ENCODE measurements at places on chromosomes 2 and 18. TPM values are rescaled to one million over a fixed set of nuclear protein-coding genes. Genes with fewer than 3 reads are reported as not detected.

Gene SLC23A3
- total RNA-seq: 0.64 TPM

Gene SERPINE2
- total RNA-seq: 26.6 TPM

Gene GLI2
- total RNA-seq: 4.1 TPM

Gene TMEM37
- 1.0 TPM for total RNA-seq

Gene ABCG8
- not detected for total RNA-seq

Gene GPR45
- total RNA-seq: not detected

DNA sequence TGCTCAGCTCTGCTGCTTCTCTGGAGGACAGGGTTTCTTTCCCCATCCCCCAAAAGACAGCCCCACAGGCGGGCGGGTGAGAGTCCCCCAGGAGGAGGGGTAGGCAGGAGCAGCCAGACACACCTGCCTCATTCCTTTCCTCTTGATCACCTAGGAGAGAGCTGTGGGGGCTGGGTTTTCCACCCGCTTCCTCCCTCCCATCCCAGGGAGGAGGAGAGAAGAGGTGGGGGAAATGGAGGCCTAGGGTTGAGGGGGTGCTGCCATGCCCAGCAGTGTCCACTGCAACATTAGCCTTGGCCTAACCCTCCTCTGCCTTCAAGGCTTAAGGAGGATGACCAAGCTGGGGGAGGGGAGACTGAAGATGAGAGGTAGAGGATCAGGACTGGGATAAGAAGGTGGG lies 14.7 kb downstream of the WNT10A start:
- DNase-seq: no peak

DNA sequence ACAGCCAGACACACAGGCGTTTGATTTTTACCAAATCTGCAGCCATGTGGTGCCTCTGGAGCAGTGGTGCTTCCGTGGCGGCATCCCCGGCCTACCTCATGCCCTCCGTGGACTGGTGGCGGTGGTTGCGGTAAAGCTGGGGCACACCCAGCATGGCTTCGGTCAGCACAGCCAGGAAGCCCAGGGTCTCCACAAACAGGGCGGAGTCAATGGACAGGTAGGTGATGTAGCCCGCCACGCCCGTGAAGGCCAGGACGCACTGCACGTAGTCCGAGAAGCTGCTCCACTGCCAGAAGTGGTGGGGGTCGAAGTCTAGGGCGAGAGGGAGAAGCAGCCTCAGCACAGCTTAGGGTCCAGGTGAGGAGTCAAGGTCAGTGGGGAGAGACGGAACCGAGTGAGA lies 32.4 kb downstream of the SLC66A2 start:
- DNase-seq: no peak

DNA sequence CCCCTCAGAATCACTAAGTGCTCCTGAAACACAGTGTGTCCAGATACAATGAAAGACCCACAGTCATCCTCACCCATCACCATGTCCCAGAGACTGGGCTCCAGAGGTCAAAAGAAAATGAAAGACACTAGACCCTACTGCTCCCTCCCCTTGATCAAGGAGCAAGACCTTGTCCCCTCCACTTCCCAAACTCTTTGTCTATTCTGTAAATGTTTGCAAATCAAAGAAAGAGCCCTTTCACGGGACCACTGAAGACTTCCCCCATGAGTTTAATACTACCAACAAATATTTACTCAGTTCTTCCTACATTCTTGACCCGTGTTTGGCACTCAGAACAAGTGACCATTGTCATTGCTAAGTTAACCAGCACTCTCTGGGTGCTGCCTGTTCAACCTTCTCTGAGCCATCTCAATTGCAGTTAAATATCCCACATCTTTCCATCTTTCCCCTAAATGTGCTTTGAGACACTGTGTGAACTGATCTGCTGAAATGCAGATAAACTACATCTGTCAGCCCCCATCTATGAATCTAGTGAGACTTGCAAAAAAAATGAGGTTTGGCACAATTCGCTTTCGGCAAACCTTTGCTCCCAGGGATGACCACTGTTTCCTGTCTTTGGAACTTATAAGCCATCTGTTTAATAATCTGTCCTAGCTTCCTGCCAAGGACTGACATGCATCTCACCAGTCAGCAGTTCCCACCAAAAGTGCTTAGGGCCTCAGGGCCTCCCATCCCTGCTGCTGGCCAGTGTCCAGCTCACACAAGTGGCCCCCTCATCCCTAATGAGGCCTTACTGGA lies 170.3 kb downstream of the GFPT1 start:
- peak; percentile 45 for DNase-seq

GRCh38 chr18:8329186-8329771 lies 280.0 kb upstream of the RAB12 start:
- no peak for DNase-seq

DNA sequence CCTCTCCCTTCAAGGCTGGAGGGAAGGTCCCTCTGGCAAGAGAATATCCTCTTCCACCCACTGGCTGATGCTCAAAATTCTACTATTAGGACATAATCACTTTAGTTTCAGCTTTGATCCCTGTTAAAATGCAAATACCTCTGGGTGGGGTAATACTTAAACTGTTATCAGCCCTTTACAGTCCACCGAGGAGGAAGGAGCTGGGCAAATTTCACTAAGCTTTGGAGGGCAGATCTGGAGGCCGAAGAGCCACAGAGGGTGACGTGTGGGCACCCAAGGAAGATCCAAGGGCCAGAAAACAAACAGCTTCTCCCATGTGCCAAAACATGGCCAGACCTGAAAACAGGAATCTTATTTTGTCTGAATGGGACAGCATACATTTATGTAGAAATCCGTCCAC lies 74.6 kb upstream of the BCL11A start:
- DNase-seq: no peak

DNA sequence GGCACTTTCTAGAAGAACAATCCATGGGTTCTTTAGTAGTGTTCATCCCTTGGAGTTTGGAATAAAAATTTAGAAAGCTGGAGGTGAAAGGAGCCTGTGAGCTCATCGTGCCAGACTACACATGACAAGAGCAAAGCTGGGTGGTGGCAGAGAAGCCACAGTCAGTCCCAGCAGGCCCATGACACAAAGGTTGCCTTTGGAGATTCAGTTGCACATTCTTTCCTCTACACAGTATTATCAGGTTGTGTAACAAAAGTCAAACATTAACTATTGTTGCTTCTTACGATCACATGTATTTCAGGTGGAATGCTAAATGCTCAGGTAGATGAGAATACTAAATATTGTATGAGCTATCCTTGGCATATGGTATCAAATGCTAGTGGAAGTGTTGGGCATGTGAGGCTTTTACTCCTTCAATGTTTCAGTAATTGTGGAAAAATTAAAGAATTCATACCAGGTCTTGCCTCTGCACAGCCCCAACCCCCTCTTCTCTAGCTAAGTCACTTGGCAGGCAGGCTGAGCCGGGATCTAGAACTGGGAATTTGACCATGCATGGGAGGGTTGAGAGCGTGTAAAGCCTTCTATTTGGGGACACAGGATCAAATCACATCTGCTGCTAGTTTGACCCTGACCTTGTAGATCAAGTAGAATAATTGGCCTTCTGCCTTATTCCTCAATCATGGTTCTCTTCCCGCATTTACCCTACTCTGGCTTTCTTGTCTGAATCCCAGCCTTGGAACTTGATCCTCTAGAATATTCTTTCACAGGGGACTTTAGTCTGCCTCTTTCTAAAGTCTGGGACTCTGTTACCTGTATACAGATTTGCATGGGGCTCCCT lies 230.9 kb downstream of the GCA start:
- no peak for DNase-seq

DNA sequence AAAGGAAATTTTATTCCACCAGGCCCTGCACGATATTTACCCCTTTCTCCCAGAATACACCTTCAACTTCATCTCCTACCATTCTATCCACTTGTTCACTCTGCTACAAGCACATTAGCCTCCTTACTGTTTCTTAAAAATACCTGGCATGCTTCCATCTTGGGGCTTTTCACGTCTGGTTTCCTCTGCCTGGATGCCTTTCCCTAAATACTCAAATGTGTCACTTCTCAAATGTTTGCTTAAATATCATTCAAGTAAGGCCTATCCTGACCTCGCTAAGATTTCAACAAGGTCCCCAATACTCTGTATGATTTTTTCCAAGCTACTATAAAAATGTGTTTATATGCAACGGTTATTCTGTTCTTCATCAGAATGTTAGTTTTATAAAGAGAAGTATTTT lies 433.0 kb upstream of the CHAC2 start:
- DNase-seq: no peak

DNA sequence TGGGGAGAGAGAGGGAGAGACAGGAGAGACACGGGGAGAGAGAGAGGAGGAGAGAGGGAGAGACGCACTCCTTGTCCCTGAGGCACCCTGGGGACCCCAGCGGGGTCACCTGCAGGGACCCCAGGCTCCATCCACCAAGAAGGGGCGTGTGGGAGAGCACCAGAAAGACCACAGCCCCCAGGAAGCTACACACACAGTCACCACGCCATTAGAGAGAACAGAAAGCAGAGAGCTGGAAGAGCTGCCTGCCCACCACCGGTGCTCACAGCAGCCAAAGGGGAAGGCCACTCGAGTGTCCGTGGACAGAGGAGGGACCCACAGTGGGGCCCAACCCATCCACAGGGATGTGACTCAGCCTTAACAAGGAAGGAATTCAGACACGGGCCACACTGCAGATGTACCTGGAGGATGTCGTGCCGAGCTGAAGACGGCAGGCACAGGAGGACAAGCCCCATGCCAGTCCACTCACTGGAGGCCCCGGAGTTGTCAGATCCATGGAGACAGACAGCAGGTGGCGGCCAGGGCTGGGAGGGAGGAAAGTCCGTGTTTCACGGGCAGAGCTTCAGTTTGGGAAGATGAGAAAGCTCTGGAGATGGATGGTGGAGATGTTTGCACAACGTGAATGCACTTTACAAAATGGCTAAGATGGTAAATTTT lies 11.5 kb upstream of the NFATC1 start:
- no peak for DNase-seq

DNA sequence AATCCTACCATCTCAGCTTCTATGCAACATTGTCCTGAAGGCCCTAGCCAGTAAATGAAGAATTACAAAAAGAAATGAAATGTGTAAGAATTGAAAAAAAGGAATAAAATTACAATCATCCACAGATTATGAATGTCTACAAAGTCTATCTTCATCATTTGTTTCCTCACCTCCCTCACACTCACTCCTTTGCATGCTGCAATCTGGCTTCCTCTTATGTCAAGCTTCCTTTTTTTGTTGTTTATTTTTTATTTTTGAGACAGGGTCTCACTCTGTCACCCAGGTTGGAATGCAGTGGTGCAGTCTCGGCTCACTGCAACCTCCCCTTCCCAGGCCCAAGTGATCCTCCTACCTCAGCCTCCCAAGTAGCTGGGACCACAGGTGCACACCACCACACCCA lies 129.0 kb downstream of the CABYR start:
- no peak for DNase-seq

GRCh38 chr2:40384233-40384632 lies 67.7 kb downstream of the SLC8A1 start:
- DNase-seq: no peak

DNA sequence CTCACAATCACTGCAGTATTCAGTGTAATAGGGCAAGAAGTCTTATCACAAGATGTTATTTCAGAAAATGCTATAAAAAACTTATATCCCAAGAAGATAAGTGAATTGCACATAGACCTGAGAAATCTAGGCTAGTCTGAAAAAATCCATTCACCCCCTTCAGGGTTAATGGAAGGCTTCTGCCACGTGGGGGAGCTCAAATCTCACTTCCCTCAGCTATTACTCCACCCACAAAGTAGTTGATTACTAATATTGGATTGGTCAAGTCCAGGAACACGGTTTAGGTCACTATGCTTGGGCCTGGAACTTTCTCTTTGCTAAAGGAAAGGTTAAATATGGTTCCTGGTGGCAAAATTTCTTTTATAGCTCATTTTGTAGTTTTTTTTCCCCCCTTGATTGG lies 51.2 kb upstream of the ADAM23 start:
- no peak for DNase-seq

DNA sequence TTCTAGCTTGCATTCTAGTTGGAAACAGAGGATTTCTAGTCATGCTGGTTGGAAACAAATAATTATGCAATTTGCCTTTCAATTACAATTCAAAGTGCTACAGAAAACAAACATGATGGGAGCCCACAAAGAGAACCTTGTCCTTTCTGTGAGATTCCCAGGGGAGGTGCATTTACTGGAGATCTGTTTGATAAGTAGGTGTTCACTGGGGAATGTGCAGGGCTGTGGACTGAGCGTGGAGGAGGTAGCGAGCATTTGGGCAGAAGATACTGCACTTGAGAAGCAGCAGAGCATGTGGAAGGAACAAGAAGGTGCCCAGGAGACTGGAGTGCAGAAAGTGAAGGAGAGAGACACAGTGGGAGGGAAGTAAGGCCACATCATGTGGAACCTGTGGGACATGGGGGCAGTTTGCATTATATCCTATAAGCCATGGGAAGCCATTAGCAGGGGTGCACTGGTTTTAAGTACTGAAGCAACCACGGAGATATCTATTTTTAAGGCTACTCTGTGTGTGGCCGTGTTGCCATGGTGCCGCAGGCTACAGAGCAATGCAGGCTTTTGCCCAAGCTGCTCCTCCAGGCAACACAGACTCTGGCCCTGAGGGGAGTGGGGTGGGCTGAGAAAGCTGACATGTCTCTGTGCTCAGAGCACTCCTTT lies 154.0 kb downstream of the ANTXR1 start:
- peak; percentile 16 for DNase-seq

DNA sequence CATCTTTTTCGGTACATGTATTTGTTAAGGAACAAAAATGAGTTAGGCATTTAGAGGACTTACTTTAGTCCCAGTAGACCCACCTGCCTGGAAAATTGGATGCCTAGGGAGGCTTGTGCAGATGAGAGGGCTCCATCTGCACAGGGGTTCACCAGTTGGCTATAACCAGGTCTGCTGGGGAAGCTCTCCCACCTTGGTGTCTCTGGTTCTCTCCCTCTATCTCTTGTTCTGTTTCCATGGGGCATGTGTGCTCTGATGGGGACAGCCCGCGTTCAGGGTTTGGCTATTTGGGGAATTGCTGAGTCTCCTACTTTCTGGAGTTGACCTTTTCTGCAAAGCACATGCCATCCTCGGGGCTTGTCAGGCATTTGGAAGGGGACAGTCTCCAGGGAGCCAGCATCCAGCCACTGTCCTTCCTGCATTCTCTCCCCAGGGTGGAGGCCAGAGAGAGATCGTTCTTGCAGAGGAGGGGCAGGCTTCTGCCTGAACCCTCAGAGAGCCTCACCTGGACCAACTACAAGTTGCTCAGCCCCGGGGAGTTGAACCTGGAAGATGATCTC lies 157.3 kb downstream of the KLHL29 start:
- DNase-seq: no peak

- DNase-seq: no peak
These were observed 219.3 kb downstream of the PIEZO2 start for GRCh38 chr18:10930076-10930475.

Measured in heart left ventricle (tissue), 16 donors.